Posterior vena cava (tissue), 2 donors: ENCODE measurements at places on chromosomes 6 and 20. TPM values are rescaled to one million over a fixed set of nuclear protein-coding genes. Genes with fewer than 3 reads are reported as not detected.

DNA sequence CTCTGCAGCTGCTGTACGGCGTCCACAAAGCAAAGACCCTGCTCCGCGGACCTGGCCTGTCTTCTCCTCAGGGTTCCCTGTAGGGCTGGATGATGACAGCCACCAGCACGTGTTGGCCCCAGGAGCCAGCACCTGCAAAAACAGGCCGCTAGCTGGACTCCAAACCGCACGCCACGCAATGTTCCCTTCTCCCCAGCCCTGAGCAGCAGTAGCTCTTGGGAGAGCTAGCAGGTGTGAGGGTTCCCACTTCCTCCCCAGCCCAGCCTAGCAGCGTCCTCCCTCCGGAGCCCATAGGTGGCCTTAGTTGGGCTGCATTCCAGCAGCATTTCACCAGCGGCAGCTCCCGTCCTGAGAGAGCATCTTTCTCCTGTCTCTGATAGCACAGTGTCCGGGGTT lies 42.3 kb downstream of the DACT2 start:
- DNase-seq, result no peak

DNA sequence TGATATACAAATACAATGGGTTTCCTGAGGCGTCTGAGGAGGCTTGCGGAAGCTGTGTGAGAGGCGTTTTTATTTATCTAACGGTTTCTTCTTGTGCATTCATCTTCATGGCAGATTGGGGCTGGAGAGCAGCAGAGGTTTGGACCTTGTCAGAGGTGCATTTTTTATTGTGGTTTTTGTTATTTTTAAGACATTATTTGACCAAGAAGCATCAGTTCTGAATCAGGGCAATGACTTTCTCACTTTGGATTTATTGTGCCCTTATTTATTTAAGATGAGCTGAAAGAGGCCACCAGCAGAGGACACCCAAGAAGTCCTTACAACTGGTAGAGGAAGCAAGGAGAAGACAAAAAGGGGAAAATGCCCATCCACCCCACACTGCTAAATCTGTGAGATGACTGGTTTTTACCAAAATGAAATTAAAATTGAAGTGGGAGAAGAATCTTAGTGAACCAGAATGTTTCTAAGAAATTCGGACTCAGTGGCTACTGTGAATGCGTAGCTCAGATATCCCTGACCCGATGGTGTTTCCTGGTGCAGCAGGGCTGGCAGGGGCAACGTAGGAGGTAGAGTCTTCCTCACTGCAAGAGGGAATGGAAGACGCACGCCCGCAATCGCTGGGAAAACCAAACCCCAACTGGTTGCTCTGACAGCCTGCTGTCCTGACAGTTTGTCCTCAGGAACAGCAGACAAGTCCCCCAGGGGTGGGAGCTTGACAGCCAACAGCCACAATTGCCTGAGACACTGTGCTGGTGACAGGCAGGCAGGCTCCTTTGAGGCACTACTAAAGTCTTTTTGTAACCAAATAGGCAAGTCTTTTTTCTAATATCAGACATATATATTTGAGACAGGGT lies 14.2 kb downstream of the PRR18 start:
- DNase-seq, result no peak

GRCh38 chr6:107786179-107786578 lies 37.9 kb downstream of the SCML4 start:
- DNase-seq, result no peak

Gene HLA-DOB
- 0.19 TPM for total RNA-seq

Gene ULBP2
- total RNA-seq, result 0.51 TPM
